ENCODE measurements at places on chromosomes 16 and 17.

GRCh38 chr16:2810651-2811050, 6.4 kb upstream of the PRSS21 start:
- DNase-seq, result no peak

DNA sequence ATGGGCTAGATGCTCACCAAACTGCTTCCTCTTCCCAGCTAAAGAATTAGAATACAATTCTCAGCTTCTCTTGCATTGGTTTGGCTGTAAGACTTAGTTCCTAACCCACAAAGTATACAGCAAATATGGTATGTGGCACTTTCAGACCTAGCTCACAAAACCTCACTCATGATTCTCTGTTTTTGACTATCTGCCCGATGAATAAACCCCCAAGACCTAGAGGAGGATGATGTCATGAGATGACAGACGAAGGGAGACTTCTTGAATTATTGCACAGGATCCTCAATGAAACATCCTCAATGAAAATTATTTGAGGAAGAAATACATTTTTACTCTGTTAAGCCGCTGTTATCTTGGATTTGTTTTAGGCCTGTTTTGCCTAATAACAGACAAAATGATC, 14.3 kb downstream of the CNOT1 start:
- no peak for DNase-seq

DNA sequence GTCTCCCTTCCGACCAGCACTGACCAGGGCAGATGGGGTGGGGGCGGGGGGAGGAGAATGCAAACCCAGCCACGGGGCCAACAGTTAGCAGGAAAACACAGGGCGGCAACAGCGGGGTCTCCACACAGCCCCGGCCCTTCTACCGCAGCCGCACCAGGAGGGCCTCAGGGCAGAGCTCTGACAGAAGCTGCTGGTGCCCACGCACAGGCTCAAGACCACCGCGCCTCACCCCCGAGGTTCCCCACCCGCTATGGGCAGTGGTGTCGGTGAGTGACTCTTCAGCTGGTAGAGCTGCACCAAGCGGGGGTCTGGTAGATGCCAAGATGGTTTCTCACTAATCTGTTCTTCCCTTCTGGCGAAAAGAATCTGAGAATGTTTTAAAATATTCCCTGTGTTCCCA, 16.1 kb downstream of the HAGH start:
- no peak for DNase-seq

DNA sequence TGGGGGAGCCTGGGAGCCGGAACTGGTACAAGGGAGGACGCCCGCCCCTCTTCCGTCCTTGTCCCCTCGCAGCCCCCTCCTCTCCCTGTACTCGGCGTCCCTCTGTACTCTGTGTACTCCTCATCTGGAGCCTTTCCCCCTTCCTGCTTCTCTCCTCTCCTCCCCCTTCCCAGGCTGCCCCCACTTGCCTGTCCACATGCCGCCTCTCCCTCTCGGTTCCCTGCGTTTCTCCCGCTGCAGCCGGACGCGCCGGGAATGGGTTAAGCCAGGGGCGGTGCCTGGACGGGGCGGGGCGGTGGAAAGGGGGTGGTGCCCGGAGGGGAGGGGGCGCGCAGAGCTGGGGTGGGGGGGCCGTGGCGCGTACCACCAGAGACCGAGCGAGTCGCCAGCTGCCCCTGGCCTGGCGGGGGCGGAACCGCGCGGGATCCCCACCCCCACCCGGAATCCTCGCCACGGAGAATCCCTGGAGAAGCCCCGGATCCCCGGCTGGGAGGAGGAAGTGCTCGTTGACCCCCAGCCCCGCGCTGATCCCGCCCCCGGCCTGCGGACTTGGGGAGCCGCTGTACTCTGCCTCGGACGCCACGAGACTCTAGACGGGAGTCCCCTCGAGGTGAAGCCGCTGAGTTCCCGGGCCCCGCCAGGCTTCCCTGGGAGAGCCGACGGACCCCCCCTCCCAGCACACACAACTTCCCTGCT, 22.6 kb downstream of the GJD3 start:
- no peak for DNase-seq

- DNase-seq, result no peak
These were observed 101.3 kb downstream of the ZFHX3 start for GRCh38 chr16:72946474-72947194.
